ENCODE measurements at places on chromosomes 6 and 20.

- no peak for DNase-seq
Observed at GRCh38 chr6:42026540-42026939, 23.8 kb upstream of the TAF8 start.

- DNase-seq, result no peak
Observed at GRCh38 chr6:157762636-157763035, 60.4 kb upstream of the SNX9 start.

DNA sequence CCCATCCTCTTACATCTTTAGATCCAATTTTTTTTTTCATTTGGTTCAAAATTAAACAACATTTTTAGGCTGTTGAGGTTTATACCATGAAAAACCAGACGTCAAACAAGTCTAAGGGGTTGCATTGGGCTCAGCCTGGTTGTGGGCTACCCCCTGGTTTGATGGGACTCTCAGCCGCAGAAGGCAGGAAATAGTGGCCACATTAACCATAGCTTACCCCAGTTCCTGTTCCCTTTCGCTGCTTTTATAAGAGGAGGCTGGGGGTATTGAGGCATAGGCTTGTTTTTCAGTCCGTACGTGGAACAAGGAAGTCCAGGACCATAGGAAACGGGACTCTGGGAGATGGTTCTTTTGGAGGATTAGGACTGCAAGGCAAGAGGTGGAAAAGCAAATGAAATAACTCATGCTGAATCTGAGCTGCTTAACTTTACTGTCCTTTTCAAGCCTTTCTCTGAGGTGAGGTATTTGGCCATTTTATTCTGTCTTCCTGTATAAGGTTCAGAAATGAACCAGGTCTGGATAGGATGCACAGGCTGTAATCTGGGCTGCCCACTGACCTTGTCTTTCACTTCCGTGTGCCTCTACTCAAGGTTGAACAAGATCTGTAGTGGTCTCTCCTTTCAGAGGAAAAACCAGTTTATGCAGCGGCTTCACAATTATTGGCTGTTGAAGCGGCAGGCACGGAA, 7.7 kb downstream of the BRPF3 start:
- DNase-seq, result peak; percentile 53

DNA sequence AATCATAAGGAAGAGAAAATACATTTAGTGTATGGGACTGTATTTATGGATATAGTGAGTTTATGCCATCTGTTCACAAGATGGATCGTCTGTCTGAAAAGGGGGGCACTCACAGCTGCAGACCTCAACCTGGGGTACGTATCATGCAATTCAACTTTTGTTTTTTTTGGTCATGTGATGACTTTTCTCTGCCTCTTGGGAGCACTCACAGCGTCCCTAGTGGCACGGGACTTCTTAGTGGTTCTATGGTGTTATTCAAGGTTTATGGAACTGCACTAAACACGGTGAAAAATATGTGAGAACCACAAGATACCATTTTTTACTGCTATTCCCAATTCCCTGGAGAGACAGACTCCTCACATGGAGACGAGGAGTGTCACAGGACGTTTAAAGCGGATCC, 60.4 kb upstream of the MPC1 start:
- no peak for DNase-seq

GRCh38 chr20:38302786-38303185, 1.2 kb upstream of the BPI start:
- DNase-seq, result no peak

DNA sequence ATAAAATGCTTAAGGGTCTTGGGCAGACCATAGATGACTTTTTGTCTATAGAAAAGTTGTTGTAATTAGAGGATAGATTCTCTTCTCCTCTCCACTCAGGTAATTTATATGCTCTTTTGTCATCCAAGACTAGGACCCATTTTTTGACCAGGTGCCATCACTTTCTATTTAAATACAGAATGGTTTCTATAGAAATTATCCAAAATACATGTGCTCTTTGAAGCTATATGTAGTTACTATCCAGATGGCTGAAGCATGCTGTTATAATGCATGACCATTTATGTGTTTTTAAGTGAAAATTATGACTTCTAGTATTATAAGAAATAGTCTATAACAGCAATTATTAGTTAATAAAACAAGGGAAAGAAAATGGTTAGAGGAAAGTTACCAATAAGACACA, 3.0 kb upstream of the MLIP start:
- DNase-seq, result no peak

GRCh38 chr6:73964241-73964854, 268.3 kb downstream of the CD109 start:
- DNase-seq, result no peak

DNA sequence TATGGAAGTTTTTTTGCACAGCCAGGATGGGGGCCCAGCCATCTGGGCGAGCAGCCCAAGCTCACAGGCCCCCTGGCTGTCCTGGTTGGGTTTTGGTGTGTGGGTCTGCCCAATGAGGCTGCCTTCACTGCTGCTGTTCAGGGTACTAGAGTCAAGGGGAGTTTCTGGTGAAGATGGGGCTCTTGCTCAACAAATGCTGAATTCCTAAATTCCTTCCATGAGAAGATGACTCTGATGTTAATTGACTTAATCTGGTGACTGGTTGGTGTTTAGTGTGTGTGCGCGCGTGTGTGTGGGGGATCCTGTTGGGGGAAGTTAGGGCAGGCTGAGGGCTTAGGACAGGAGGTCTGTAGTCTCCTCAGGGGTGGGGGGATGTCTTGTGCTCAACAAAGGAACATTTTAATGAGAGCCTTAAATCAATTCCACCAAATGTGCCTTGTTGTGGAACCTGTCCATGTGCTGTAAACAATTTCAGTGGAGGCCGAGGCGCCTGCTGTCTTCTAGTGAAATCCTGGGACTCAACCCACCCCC, 1.9 kb downstream of the PTK7 start:
- DNase-seq, result no peak

DNA sequence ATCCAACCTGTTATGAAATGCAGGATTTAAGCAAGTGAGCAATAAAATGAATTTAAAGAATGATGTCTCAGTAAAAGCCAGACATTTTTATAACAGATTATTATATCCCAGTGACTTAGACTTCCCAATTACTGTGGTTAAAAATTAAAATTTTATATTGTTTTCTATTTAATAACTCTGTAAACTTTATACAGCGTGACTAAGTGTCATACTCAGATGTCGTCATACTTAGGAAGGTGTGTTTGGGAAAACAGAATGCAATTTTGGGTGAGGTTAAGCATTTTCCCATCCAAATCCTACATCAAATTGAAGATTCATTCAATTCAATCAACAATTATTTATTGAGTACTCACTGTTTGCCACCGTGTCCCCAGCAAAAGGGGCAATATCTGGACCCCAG, 31.4 kb upstream of the FRMD1 start:
- DNase-seq, result no peak

DNA sequence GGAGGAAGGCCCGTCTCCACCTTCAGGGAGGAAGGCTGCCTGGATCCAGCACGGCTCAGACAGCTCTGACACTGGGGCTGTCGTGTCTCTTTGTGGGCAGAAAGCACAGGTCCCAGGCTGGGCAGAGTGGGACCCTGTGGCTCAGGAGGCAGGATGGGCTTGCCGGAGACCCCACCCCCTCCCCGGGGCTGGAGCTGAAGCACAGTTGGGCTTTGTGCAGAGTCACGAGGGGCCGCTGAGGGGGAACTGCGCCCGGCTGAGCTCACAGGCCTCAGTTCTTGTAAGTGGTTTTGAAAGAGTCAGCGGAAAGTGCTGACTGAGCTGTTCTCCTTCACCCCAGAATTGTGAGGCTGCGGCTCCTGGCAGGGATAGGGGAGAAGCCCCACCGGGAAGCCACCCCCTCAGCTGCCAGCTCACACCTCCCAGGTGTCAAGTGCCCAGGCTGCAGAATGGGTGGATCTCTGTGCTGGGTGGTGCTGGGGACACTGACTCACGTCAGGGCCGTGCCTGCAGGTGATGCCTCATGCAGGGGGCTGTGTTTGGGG, 145.5 kb upstream of the RNF24 start:
- peak; percentile 51 for DNase-seq

DNA sequence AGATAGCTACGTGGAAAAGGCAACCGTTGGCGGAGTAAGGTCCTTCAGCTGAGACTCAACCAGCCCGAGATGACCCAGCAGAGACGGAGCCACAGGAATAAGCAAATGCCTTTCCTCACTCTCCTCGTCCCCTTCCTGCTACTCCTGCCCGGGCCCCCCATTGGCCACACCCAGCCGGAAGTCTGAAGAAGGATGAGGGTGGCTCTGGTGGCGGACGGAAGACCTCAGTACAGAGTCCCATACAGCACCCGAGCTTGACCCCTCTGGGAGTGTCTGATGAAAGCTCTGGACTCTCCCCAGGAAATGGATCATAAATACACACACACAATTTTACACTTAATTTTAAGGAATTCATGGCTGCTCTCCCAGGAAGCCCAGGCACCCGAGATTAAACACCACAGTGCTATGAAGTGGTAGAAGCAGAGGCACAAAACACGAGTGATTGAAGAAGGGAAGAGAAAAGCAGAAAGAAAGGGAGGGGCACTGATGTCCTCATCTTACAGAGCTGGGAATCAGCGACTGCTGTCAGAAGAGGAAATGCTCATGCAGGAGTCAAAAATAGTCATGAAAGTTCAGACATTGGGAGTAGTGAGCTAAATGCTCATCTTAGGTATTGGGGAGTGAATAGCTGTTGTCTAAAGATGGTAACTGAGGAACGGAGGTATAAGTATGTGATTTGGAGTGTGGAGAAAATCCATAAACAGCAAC, 125.6 kb downstream of the BANF2 start:
- no peak for DNase-seq

DNA sequence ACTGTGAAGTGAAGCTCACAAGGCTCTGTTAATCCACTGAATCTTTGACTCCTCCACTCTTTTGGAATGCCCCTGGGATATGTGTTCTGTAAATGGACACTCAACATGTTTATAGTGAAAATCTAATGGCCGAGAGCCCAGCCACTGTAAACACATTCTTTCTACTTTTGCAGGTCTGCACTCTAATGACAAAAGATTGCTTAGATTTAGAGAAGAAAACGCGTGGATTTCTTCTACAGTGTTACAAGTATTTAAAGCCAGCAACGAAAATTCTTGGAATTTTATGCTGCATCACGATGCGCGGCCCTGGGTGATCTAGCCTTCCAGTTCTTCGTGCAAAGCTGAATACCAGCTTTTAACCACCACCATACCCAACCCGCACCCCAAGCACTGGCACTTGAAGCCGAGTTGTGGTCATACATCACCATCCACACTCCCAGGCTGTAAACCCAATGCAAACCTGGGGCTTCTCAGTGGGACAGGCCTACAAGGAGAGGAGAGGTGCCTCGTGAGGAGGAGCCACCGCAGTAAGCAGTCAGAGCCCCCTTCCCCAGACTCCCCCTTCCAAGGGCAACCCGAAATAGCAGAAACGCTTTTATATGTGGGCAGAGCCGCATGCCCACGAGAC, 3.7 kb upstream of the FOXO3 start:
- no peak for DNase-seq

GRCh38 chr20:6480328-6481200, 286.9 kb upstream of the BMP2 start:
- DNase-seq, result no peak

GRCh38 chr6:84504025-84504424, 260.4 kb downstream of the TBX18 start:
- DNase-seq, result no peak

DNA sequence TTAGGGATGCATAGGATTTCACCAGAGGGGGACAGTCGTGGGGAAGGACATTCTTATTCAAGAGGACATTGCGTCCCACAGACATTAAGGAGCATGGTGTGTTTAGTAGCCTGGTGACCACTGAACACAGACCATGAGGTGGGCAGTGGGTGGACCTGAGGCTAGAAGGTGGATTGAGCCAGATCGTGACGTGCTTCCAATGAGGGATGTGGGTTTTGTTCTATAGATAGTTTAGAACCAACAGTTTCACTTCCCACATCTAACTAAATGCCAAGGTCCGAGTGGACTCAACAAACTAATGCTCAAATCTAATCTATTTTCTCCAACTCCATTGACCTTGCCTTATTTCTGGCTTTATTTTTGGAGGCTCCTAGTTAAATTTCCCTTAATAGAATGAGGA, 58.5 kb downstream of the OGFRL1 start:
- no peak for DNase-seq

GRCh38 chr6:75852721-75853120, 103.7 kb downstream of the MYO6 start:
- no peak for DNase-seq

GRCh38 chr20:63705232-63706026, 2.3 kb downstream of the ARFRP1 start:
- no peak for DNase-seq
